Stimulated activated CD8-positive, alpha-beta memory T cell treated with anti-CD3 and anti-CD28 coated beads, Interleukin-7, amount 100 ng/mL, for 1 hour (primary cell): ENCODE measurements at places on chromosomes 2 and 18.

- DNase-seq: no peak
Observed at GRCh38 chr2:56681659-56682396, 498.0 kb downstream of the CCDC85A start.

DNA sequence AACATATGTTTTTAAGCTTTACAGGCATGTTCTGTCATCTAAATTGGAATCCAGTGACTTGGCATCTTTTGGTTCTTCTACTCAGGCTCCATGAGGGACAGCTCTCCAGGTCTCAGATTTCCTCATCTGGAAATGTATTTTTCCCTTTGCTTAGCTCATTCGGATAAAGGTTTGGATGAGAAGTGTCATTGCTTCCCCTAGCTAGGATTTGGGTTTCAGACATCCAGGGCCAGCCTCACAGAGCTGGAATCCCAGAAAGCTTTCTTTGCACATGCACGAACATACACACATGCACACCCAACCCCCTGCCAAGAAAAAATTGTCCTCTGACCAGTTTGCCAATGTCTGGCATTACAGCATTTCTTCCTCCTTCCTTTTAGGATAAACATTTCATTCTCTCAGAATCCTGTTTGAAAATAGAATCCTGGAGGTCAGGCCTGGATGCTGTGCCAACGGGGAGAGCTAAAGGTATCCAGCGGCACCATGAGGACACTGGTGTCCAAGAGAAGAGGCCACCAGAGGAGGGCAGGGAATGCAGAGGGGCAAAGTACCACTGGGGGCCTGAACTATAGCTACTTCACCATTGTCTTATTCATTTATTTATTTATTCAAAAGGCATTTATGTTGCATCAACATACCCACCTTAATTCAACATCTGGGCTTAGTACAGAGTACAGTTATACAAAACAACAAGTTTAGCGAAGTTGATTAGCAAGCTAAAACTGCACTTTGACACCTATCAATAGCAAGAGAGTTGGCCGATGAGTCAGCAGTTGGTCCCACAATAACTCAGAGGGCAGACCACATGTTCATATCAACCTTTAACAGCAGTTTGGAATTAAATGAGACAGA is 97.9 kb upstream of the ATL2 start:
- DNase-seq: no peak

DNA sequence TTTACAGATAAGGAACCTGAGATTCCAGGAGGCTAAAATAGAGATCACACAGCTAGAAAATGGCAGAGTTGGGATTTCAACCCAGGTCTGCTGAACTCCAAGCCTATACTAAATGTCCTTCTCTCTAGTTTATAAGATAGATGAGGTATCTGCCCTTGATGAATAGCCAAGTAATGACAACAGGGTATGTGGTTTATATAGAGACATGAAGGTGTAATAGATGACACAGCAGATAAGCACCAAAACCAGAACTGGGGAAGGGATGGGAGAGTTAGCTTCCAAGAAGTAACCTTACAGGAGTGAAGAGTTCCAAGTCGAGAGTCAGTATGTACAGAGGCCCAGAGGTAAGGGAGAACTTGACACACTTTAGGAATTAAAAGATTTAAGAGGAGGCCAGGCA is 104.7 kb upstream of the UBXN4 start:
- no peak for DNase-seq

DNA sequence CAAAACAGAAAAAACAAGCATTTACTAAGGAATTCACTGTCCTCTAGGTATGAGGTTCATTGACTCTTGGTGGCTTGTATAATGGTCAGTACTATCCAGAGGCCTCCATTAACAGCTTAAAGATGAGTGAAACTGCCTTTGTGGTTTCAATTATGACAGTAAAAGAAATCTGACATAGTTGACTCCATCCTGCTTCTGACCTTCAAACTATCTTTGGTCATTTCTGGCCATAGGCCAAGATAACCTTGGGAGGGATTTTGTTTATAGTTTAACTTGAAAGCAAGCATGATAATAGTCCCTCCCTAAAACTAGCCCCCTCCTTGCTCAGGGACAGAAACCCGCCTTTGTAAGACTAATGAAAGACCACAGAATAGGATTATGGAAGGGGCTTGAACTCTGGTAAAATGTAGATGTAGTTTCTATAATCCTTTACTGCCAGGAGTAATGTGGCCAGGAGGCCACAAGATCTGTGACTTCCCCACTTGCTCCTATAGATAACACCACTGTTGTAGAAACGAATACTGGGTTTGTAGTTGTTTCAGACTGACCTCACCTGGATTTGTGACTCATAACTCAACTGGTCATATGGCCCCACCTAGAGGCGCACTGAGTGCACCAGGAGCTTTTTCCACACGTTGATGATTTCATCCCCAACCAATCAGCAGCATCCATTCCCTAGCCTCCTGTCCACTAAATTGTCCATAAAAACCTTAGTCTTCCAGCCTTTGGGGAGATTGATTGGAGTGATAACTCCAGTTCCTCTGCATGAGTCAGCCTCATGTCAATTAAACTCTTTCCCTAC is 8.6 kb upstream of the PLEKHM3 start:
- no peak for DNase-seq

DNA sequence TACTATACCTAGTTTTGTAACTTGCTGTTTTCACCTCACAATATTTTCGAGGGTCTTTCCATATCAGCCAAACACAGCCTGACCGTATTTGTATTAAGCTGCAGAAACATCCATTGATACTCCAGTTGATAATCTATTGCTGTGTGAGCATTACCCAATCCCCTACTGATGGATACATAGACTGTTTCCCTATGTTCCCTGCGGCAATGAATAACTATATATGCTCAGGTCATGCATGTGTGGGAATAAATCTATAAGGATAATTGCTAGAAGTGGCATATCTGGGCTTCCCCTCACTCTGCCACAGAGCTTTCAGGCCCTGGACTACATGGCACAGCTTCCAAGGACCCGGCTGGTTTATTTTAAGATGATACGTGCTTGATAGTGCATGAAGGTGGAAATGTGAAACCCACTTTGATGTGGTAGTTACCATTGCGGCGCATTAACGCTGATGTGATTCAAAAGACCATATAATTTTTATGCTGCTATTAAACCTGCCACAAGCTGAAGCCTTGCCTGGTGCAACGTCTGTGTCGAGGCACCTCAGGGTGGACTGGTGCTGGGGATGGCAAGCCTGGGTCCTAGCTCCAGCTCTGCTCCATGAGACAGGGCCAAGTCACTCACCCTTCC is 130.8 kb upstream of the MSH6 start:
- no peak for DNase-seq

DNA sequence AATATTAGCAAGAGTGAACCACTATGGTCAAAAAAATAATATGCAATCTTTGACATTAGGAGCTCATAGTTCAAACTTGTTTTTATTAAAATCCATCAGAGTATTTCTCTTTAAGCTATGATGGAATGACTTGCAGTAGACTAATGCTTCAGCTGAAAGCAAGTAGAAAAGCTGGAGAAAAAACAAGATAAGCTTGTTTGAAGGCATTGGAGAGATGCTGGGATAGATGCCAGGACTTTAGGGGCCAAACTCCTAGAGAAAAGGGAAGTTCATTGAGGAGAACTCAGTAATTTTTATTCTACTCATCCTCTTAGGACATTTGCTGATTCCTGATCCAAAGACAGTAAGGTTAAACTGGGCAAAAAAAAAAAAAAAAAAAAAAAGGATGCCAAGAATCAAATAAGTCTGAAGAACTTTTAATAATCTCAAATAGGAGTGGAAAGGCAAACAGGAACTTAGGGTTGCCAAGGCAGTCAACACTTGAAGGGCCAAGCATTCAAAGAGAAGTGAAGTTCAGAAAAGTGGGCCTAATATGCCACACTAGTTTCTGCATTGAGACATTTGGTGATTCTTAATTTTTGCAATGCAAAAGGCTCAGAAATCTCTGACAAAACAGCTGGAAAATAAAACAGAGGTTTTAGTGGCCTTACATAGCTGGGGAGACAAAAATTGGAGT is 19.7 kb upstream of the AFF3 start:
- DNase-seq: no peak

GRCh38 chr2:140178234-140178633 is 1398.0 kb upstream of the NXPH2 start:
- no peak for DNase-seq

DNA sequence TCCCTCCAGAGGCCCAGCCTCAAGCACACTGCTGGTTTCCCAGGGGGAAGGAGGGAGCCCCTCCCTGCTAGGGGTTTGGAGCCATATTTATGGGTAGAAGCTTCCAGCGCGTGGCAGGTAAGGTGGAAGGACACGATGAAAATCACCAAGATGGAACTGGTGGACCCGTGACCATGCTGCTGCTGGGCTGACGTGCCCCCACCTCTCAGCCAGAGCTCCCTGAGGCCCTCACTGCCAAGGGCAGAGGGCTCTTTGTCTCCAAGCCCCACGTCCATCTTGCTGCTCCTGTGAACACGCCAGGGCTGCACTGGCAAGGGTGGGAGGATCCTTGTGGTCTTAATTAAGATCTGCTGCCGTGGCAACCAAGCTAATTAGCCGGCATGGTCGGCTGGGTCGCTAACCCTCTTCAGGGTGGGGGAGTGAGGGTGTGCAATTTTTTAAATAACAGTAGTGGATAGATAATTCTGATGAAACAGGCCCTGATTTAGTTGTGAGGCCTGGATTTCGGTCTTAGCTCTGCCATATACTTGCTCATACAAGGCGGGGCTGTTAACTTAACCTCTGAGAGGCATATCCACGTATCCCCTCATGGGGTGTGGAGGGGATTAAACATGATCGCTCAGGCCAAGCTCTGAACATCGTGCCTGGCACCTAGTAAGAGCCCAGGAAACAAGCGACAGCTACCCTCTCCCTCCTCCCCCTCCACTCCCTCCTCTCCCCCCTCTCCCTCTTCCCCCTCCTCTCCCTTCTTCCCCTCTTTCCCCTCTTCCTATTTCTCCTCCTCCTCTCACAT is 232.8 kb downstream of the CELF4 start:
- no peak for DNase-seq

DNA sequence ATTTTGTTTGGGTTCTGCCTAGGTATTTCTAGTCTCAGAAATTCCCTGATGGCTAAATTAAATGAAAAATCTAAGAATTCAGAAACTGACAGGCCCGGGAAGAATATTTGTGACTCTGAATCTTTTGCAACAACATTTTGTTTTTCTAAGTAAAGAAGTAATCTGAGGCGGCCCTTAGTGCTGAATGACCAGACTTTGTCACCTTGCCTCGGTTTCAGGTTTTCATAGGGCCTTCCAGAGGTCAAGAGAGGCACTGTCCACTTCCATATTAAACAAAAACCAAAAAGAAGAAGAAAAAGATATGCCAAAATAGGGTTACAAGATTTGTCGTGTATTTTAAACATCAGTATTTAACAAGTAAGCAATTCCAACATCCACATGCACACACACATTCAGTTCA is 16.1 kb upstream of the CCNYL1 start:
- DNase-seq: no peak

DNA sequence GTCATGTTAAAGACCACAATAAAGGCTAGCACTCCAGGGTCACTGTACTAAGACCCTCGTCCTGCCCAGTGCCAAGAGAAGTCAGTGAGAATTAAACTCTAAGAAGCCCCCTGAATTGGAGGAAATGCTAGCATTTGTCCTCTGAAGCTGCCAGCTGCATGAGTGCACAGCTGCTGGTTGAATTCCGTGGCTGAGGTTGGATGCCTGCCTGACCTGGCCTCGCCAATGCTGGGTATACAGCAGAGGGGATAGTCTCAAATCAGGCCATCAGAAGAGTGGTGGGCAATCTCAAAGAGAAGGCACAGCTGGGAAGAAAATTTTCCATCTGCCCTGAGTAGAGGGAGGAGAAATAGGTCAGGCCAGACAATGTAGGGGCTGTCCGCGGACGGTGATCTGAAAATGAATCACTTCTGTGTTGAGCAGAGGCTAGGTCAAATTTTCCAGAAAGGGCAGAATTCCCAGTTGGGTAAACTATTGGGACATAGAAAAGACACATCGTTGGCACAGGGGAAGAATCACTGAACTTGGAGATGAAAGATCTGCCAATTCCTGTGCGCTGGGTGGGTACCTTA is 110.5 kb upstream of the AGAP1 start:
- no peak for DNase-seq
